CD4-positive, alpha-beta T cell (primary cell): ENCODE measurements at places on chromosomes 7 and 10. TPM values are rescaled to one million over a fixed set of nuclear protein-coding genes. Genes with fewer than 3 reads are reported as not detected.

- no peak overlapping the region for H3K27ac ChIP-seq
- DNase-seq: no peak
- no peak overlapping the region for H3K4me3 ChIP-seq
- H3K27me3 ChIP-seq: no peaks in the 10 kb centered on the region
- peaks cover 16% of the 10 kb centered on the region for H3K36me3 ChIP-seq
Measured at GRCh38 chr7:36949711-36950600, 225.7 kb upstream of the AOAH start.

The ENTPD1 gene
- 0.82 TPM for total RNA-seq

DNA sequence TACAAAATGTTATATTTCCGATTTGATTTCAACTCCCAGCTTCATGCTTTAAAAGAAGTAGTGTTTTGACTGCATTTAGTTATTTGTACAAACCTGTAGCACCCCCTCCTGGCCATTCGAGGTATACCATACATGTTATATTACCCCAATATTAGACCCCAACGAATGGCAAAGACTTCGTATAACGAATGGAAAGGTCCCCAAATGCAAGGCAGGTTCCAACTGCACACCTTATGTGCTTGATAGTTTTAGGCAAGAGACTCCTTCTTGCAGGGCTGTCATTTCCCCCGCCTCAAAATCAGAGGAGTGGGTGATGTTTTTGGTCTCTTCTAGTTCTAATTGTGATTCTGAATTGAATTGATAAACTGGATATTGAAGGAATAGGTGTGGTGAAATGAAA is 101.1 kb upstream of the TARP start:
- H3K27ac ChIP-seq: no peak overlapping the region
- H3K4me1 ChIP-seq: peaks cover 16% of the 10 kb centered on the region
- peaks cover 8% of the 10 kb centered on the region for H3K36me3 ChIP-seq
- no peaks in the 10 kb centered on the region for H3K27me3 ChIP-seq
- H3K4me3 ChIP-seq: no peak overlapping the region
- DNase-seq: peak; percentile 50

GRCh38 chr10:34010891-34011290 is 676.4 kb upstream of the NRP1 start:
- no peaks in the 10 kb centered on the region for H3K27me3 ChIP-seq
- no peak for DNase-seq
- no peaks in the 10 kb centered on the region for H3K4me1 ChIP-seq
- no peaks in the 10 kb centered on the region for H3K36me3 ChIP-seq
- no peak overlapping the region for H3K27ac ChIP-seq

- peaks cover 70% of the 10 kb centered on the region for H3K36me3 ChIP-seq
- no peaks in the 10 kb centered on the region for H3K27me3 ChIP-seq
- peaks cover 7% of the 10 kb centered on the region for H3K4me1 ChIP-seq
- no peak overlapping the region for H3K4me3 ChIP-seq
- no peak for DNase-seq
- no peak overlapping the region for H3K27ac ChIP-seq
Measured at GRCh38 chr7:2217716-2218443, 14.9 kb downstream of the MAD1L1 start.

- H3K4me1 ChIP-seq: no peaks in the 10 kb centered on the region
- no peaks in the 10 kb centered on the region for H3K36me3 ChIP-seq
- no peak overlapping the region for H3K27ac ChIP-seq
- no peak for DNase-seq
- H3K4me3 ChIP-seq: no peak overlapping the region
Measured at GRCh38 chr7:15489383-15489782, 72.4 kb downstream of the AGMO start.

GRCh38 chr7:18513343-18513742 is 17.8 kb downstream of the HDAC9 start:
- H3K4me3 ChIP-seq: no peak overlapping the region
- H3K27me3 ChIP-seq: no peaks in the 10 kb centered on the region
- no peak for DNase-seq

GRCh38 chr10:75776738-75777504 is 345.5 kb downstream of the LRMDA start:
- H3K4me3 ChIP-seq: no peak overlapping the region
- no peaks in the 10 kb centered on the region for H3K36me3 ChIP-seq
- H3K27ac ChIP-seq: no peak overlapping the region

DNA sequence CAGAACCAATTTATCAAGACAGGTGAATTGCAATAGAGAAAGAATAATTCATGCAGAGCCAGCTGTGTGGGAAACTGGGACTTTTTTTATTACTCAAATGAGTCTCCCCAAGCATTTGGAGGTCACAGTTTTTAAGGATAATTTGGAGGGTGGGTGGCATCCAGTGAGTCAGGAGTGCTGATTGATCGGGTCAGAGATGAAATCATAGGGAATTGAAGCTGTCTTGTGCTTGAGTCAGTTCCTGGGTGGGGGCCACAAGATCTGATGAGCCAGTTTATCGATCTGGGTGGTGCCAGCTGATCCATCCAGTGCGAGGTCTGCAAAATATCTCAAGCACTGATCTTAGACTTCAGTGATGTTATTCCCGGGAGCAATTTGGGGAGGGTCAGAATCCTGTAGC is 9.9 kb upstream of the MYO1G start:
- no peak overlapping the region for H3K27ac ChIP-seq
- no peaks in the 10 kb centered on the region for H3K27me3 ChIP-seq
- DNase-seq: no peak

The DUSP5 gene
- 64.3 TPM for total RNA-seq

GRCh38 chr10:92993699-92994272 is 66.8 kb upstream of the CYP26C1 start:
- H3K4me1 ChIP-seq: no peaks in the 10 kb centered on the region
- H3K27me3 ChIP-seq: no peaks in the 10 kb centered on the region
- DNase-seq: no peak
- no peaks in the 10 kb centered on the region for H3K36me3 ChIP-seq
- H3K4me3 ChIP-seq: no peak overlapping the region
- no peak overlapping the region for H3K27ac ChIP-seq

The GBX1 gene
- total RNA-seq: not detected

GRCh38 chr7:152891837-152892236 is 132.3 kb downstream of the ACTR3B start:
- no peaks in the 10 kb centered on the region for H3K36me3 ChIP-seq
- peaks cover 6% of the 10 kb centered on the region for H3K4me1 ChIP-seq
- no peak overlapping the region for H3K27ac ChIP-seq
- no peak overlapping the region for H3K4me3 ChIP-seq
- H3K27me3 ChIP-seq: no peaks in the 10 kb centered on the region

The JAZF1 gene
- 9.9 TPM for total RNA-seq

The PIK3CG gene
- 21.2 TPM for total RNA-seq

The DPYSL4 gene
- 0.96 TPM for total RNA-seq

DNA sequence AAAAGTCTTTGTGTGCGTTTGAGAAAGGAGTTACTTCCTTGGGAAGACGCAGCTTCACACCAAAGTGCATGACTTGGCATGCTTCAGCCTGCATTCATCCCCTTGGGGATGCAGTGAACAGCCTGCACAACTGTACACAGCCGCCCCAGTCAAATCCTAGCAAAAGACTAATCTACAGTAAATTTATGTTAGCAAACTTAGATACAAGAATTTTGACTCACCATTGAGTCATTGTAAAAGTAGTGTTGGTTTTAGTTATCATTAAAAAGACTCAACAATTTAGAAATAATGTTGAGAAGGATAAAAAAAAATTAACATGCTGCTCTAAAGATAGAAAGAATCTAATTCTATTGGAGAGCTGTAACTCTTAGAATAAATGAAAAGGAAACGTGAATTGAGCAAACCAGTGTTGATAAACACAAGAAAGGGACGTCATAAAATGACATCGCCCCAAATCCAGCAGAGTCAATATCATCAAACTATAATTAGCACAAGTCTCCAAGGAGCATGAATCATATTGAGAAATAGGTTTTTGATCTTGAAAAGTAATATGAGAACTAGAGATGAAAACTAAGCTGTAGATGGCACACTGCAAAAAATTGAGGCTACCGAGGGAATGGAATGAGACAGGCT is 11.9 kb upstream of the OPTN start:
- no peaks in the 10 kb centered on the region for H3K36me3 ChIP-seq
- H3K4me1 ChIP-seq: no peaks in the 10 kb centered on the region
- no peak overlapping the region for H3K27ac ChIP-seq
- H3K4me3 ChIP-seq: no peak overlapping the region
- H3K27me3 ChIP-seq: no peaks in the 10 kb centered on the region

GRCh38 chr10:31304291-31304970 is 14.6 kb upstream of the ZEB1 start:
- H3K27me3 ChIP-seq: no peaks in the 10 kb centered on the region
- H3K4me1 ChIP-seq: no peaks in the 10 kb centered on the region
- no peaks in the 10 kb centered on the region for H3K36me3 ChIP-seq
- H3K4me3 ChIP-seq: no peak overlapping the region

- H3K27me3 ChIP-seq: no peaks in the 10 kb centered on the region
- peaks cover 3% of the 10 kb centered on the region for H3K36me3 ChIP-seq
- H3K4me1 ChIP-seq: peaks cover 43% of the 10 kb centered on the region
Measured at GRCh38 chr10:59904426-59905065, 1.8 kb downstream of the CCDC6 start.

The MINDY4 gene
- total RNA-seq: 0.36 TPM

The LAMTOR4 gene
- 107 TPM for total RNA-seq

- DNase-seq: no peak
- H3K27me3 ChIP-seq: no peaks in the 10 kb centered on the region
- H3K27ac ChIP-seq: no peak overlapping the region
- peaks cover 9% of the 10 kb centered on the region for H3K4me1 ChIP-seq
- H3K36me3 ChIP-seq: peaks cover 47% of the 10 kb centered on the region
- H3K4me3 ChIP-seq: no peak overlapping the region
Measured at GRCh38 chr10:100223879-100224278, 5.5 kb downstream of the CHUK start.

The LIPJ gene
- total RNA-seq: not detected

DNA sequence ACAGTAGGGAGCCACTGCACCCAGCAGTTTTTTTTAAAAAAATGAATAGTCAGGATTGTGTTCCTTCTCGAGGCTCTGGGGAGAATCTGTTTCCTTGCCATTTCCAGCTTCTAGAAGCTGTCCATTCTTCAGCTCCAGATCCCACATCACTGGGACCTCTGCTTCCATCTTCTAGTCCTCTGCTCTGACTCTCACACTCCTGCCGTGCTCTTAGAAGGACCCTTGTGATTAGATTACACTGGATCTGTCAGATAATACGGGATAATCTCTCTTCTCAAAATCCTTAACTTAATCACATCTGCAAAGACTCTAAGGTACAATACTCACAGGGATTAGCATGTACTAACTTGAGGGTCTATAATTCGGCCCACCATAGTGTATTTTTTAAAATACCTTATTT is 158.9 kb upstream of the SP4 start:
- H3K27ac ChIP-seq: no peak overlapping the region
- no peaks in the 10 kb centered on the region for H3K36me3 ChIP-seq
- no peak for DNase-seq
- H3K4me3 ChIP-seq: no peak overlapping the region
- no peaks in the 10 kb centered on the region for H3K27me3 ChIP-seq

The MYL10 gene
- not detected for total RNA-seq

- H3K27me3 ChIP-seq: no peaks in the 10 kb centered on the region
- no peaks in the 10 kb centered on the region for H3K4me1 ChIP-seq
- no peak for DNase-seq
- no peak overlapping the region for H3K27ac ChIP-seq
- no peaks in the 10 kb centered on the region for H3K36me3 ChIP-seq
Measured at GRCh38 chr10:125514206-125515162, 168.5 kb downstream of the TEX36 start.

DNA sequence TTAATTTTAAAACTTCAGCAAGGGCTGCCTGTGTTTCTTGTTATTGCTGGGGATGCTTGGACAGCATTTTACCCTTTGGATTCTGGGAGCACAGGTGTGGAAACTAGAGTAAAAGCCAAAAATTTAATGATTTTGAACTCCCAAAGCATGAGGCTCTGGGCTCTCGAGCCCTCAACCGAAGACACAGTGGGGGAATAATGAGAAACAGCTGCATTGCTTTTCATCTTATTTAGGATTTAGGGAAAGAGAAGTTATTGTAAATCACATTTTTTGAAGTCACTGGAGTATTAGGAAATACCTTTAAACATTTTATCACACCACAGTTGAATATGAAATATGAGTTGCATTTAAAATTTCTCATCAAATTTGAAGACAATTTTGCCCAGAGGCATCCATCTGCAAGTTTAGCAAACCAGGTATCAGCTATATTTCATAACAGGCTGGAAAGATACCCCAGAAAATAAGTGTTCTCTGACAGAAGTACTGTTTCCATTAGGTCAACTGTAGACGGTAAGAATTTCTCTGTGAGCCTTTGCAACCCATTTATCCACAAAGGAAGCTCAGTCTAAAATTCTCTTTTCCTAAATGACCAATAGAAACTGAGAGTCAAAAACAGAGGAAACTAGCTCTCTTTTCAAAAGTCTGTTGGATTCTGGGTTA is 290.6 kb upstream of the PHYHIPL start:
- no peaks in the 10 kb centered on the region for H3K4me1 ChIP-seq
- no peaks in the 10 kb centered on the region for H3K27me3 ChIP-seq
- no peak for DNase-seq

DNA sequence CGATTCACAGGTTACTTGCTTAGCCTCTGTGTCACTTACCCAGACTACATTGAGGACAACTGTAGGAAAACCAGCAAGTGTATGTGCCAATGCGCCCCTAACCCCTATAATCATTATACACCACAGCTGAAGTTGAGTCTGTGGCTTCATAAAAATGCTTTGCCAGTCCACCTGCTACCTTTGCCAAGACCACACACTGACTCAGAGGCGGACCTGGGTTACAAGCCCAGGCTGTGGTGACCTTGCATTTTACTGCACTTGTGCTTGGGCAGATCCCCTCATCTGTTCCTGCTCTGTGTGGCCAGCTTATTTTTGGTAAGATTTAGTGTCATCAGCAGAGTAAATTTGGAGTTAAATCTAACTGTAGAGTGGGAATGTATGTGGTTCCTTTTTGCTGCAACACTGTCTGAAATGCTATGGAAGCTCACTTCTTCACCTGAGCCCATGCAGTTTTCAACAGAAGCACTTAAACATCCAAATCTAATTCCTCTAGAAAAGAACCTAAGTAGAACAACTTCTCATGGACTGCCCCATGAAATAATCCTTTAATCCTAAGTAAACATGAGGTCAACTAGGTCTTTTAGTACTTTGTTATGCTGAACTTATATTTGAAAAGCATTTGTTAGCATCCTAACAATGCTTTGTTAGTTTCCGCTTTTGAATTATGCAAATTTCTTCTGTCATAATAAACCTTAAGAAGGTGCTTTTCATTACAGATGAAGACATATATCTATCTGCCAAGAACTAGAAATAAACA is 96.2 kb upstream of the AMPH start:
- no peak overlapping the region for H3K27ac ChIP-seq
- H3K4me1 ChIP-seq: no peaks in the 10 kb centered on the region
- no peak for DNase-seq
- peaks cover 37% of the 10 kb centered on the region for H3K36me3 ChIP-seq
- H3K27me3 ChIP-seq: no peaks in the 10 kb centered on the region

The PLAC9 gene
- total RNA-seq: not detected
